ENCODE measurements at places on chromosomes 1 and 21. TPM values are rescaled to one million over a fixed set of nuclear protein-coding genes. Genes with fewer than 3 reads are reported as not detected.

DNA sequence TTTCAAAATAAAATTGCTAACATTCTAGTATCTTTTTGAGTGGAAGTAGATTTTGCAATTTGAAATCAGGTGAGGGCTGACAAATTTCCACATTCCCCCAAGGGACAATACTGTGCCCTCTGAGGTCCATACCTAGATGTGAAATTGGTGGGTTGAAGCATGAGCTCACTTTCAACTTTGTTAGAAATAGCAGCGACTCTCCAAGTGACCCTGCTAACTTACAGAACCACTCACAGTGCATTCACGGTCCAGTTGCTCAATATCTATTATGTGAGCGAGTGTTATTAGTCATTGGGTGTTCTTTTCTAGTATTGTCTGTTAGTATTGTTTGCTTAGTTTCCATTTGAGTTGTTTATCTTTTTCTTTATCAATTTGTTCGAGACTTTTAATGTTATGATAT, 53.6 kb upstream of the ASB17 start:
- DNase-seq = peak; percentile 77

DNA sequence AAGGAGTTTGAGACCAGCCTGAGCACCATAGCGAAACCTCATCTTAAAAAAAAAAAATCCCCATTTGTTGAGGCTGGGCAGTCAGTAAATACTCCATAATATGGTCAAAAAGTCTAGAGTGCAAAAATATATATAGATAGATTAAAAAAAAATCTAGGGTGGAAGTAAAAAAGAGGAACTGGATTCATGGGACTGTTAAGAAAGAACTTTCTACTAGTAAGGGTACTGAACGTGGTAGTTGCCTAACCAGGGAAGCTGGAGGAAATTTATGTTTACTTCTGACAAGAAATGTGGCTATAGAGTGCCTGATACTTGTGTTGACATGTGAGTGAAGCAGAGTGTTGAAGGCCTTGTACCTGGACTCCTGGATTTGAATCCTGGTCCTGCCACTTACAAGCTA, 265.9 kb upstream of the FAM78B start:
- DNase-seq = no peak

- DNase-seq = peak; percentile 92
These were observed 217.7 kb downstream of the URB2 start for GRCh38 chr1:229843627-229844238.

GRCh38 chr1:175090780-175091179, 23.1 kb downstream of the TNN start:
- no peak for DNase-seq

GRCh38 chr1:36782785-36783184, 251.5 kb downstream of the GRIK3 start:
- DNase-seq = no peak

DNA sequence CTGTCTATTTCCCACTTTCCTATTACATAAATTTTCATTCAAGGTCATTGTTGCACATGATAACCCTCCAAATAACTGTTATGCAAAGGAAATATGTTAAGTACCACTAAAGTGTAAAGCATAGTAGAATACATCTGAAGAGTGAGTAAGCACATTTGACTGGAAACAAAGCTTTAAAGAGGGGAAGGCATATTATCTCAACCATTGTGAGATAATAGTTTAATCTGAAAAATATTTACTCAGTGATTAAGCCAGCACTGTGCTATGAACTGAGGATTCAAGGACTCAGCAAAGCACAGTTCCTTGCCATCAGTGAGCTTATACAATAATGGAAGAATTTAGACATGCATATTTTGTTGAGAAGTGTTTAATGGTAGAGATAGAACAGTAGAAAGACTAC, 127.4 kb downstream of the HMCN1 start:
- no peak for DNase-seq

GRCh38 chr1:178344513-178345091, 152.2 kb downstream of the CLEC20A start:
- DNase-seq = peak; percentile 93

DNA sequence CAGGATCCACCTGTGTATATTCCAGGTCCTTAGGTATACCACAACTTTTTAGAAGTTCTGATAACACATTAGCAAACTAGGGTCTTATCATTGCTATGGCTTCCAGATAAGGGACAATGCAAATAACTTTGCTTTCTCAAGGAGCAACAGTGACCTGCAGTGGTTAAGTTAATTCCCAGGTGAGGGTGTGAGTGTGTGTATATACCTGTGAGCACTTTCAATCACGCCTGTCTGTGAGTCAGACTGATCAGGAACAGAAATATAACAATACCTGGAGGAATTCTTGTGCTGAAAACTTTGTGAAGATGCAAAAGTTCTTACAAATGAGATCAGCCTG, 317.0 kb downstream of the PAPPA2 start:
- no peak for DNase-seq

GRCh38 chr21:46082963-46083790, 14.7 kb upstream of the COL6A2 start:
- DNase-seq = no peak

- no peak for DNase-seq
These were observed 12.9 kb upstream of the SELENON start for GRCh38 chr1:25786887-25787759.

Gene PRKAA2
- polyA plus RNA-seq = 3.1 TPM

Gene RAB3B
- 51.6 TPM for polyA plus RNA-seq

Gene HPDL
- 0.30 TPM for polyA plus RNA-seq

Gene CTSK
- polyA plus RNA-seq = 209 TPM

Gene EIF2D
- polyA plus RNA-seq = 59.8 TPM

Gene CD84
- not detected for polyA plus RNA-seq

Gene SPRR2F
- polyA plus RNA-seq = not detected

All from fibroblast of lung (primary cell).